Fibroblast of pulmonary artery (primary cell): ENCODE measurements at places on chromosomes 4 and X.

DNA sequence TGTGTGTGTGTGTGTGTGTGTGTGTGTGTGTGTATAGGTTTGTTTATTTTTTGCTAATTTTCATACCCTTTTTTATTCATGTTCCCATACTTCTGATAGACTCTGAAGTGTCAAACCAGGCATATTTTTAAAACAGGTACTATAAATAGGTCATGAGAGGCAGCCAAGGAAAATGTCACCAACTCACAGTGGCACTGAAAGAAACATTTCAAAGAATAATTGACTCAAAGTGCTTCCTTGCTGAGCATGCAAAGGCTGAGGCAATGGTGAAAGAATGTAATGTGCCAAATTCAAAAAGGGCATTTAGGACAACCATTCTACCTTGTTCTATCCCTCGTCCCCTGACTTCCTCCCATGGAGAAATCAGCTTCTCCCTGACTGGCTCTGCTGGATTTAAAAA lies 95.5 kb downstream of the EIF4E start:
- DNase-seq = no peak

GRCh38 chr4:113951263-113951662 lies 28.2 kb downstream of the ARSJ start:
- peak; percentile 55 for DNase-seq

GRCh38 chr4:179128299-179128698 lies 1686.1 kb upstream of the AGA start:
- DNase-seq = no peak

GRCh38 chr4:119314356-119314755 lies 7.6 kb downstream of the FABP2 start:
- peak; percentile 67 for DNase-seq

DNA sequence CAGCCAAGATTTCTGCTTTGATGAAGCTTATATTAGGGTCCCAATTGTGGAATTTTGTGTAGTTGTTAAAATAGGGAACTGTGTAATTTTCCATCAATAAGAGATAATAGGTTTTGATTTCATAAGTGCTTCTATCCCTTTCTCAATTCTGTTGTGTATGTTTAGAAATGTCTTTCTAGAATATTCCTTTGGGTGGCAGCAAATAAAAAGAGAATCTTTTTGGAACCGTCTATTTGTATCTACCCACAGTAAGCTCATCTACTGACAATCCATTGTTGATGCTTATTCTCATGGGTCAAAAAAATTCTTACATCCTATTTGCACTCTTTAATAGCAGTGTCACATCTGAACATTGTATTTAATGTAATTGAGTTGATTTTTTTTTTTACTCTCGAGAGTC lies 61.7 kb downstream of the TMA16 start:
- no peak for DNase-seq

GRCh38 chr4:38659346-38659745 lies 4.7 kb upstream of the KLF3 start:
- no peak for DNase-seq

- DNase-seq = peak; percentile 65
Measured at GRCh38 chr4:83320548-83320947, 14.1 kb downstream of the HPSE start.

DNA sequence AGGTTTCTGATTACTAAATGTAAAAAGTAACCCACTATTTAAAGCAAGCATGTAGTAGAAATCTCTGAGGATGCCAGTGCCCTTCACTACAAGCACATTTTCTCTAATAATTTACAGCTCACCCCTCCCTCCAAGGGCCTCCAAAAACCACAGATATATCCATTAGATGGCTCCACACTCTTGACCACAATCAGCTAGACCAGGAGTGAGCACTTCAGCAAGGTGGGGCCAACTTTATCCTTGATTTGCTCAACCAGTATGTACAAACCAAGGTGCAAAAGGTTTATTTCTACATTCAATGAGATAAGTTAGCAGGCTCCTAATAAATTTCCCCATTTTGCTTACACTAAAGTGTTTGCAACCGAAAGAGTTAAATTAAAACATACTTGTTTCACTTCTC lies 35.8 kb downstream of the RFC1 start:
- DNase-seq = no peak
